ENCODE measurements at places on chromosomes 12 and 14.

- no peak for DNase-seq
Observed at GRCh38 chr12:30932881-30933280, 6.3 kb downstream of the TSPAN11 start.

- DNase-seq: peak; percentile 48
Observed at GRCh38 chr12:74586251-74586650, 48.6 kb downstream of the ATXN7L3B start.

DNA sequence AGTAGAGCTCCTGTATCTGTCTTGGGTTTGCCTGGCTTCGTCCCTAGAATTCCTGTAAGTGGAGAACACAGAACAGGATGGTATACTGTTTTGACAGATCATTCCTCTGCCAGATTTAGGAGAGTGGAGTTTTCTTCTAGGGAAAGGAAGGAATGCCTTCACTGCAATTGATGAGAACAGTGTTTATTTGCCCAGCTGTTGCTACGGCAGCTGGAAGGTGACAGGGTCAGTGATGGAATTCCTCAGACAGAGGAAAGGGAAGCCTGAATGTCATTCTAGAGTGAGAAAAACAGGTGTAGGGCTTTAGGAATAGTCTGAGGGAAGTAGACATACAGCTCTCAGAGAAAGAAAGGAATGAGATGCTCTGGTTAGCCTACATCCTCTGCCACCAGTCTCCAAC, 11.7 kb downstream of the CSRNP2 start:
- no peak for DNase-seq

- DNase-seq: no peak
Observed at GRCh38 chr14:54797986-54798385, 104.6 kb downstream of the GCH1 start.

DNA sequence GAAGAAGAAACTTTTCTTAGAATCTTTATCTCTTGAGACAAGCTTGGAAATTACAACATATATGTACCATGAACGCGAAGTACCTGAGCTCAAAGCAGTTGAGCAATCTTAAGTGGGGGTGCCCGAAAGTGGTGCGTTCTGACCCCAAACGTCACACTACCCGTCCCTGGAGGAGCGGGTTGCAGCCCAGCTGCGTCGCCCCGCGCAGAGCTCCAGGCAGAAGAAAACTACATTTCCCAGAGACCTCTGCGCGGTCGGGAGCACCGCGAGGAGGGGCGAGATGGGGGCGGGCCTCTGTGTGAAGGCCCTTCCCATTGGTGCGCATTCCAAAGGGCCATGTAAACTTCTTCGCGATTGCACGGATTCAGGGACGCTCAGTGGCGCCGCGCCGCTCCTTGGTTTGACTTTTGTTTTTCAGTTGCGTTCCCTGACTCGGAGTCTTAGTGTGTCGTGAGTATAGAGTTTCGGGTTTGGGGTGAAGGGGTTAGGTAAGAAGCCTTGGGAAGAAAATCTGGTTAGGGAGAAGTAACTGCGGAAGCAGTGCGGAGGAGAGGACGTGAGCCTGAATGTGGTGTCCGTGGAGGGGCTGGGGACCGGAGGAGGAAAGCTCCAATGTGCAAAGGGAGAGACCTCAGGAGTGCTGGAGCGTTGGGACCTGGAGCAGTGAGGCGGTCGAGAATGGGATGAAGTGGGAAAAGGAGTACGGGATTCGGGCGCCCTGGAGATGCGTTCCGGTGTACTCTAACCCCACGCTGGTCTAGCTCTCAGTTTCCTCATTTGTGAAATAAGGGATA, at the start of gene CCDC77:
CCDC77 (plus strand) TSS at position 410 of the 794 bp plus-strand sequence. CDS start 7,740 bp downstream, outside the sequence.
- peak; percentile 96 for DNase-seq

DNA sequence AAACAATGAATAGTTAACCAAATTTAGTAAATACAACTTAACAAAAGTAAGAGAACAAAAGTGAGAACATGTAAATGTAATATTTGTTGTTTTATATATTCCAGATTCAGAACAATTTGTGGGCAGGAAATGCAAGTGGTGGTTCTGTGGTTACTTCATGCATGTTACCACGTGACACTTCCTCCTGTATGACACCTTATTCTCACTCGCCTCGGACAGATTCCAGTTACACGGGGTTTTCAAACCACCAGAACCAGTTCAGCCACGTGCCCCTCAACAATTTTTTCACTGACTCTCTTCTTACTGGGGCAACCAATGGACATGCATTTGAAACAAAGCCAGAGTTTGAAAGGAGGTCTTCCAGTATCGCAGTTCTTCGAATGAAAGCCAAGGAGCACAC, 21.0 kb downstream of the ALX1 start:
- DNase-seq: peak; percentile 61

DNA sequence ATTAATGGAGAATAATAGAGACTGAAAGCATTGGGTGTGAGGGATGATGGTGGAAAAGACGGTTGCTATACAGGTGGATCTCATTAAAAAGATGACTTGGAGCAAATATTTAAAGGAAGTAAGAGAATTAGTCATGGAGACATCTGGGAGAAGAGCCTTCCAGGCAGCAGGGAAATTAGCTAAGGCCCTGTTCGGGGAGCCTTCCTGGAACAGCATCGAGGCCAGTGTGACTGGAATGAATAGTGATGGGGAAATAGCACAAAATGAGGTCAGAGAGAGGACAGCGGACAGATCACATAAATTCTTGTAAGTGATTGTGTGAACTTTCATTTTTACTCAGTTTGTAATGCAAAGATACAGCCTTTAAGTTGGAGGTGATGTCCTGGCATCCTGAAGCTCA, 842.3 kb downstream of the SLC6A15 start:
- DNase-seq: no peak

GRCh38 chr12:31570880-31571279, 20.1 kb downstream of the DENND5B start:
- no peak for DNase-seq

DNA sequence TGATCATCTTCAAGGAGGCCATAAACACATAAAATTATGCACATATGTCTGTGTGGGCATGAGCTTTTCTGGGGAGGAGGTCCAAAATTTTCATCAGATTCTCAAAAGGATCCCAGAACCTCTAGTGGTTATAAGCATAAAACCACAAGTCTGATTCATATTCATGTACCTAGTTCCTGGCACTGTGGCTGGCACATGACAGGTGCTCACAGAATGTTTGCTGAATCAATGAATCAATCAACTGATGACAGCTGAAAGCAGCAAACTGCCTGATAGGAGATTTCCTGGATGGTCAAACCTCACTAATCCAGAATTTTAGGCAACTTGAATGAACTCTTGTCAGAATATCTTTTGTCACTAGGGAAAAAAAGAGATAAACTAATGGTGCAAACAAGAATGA, 13.5 kb upstream of the CMKLR1 start:
- DNase-seq: no peak

GRCh38 chr14:77004711-77005460, 23.6 kb downstream of the IRF2BPL start:
- no peak for DNase-seq

DNA sequence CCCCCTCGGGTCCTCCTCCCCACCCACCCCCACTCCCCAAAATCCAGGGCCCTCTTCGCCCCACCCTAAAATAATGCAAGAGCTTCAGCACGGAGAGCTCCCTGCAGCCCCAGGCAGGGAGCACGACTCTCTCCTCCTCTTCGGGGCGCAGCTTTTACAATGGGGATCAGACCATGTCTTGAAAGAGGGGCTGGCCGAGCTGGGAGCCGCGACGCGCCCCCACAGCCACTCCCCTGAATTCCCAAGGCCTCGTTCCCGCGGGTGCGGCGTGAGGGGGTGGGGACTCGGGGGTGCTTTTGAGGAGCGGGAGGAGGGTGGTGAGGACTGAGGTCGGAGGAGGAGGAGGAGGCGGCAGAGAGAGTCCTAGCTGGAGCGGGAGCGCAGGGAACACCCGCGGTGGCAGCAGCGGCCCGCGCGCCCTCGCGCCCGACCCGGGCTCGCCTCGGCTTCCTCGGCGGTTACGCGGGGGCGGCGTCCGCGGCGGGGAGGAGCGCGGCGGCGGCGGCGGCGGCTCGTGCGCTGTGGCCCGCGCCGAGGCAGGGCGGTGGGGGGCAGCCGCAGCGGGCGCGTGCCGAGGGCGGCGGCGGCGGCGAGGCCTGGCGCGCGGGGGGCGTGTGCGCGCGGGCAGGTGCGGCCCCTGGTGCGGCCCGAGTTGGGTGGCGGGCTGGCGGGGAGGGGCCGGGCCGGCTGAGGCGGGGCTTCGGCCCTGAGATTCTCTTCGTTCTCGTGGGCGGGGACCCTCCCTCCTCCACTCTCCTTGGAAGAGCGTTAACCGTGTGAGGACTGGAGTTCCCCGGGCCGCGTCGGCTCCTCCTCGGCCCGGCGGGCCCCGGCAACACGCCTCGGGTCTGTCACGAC, at the start of gene ANKS1B:
ANKS1B (minus strand) TSS at position 666 of the 858 bp plus-strand sequence. CDS start 699 bp downstream, outside the sequence.
- DNase-seq: peak; percentile 48

DNA sequence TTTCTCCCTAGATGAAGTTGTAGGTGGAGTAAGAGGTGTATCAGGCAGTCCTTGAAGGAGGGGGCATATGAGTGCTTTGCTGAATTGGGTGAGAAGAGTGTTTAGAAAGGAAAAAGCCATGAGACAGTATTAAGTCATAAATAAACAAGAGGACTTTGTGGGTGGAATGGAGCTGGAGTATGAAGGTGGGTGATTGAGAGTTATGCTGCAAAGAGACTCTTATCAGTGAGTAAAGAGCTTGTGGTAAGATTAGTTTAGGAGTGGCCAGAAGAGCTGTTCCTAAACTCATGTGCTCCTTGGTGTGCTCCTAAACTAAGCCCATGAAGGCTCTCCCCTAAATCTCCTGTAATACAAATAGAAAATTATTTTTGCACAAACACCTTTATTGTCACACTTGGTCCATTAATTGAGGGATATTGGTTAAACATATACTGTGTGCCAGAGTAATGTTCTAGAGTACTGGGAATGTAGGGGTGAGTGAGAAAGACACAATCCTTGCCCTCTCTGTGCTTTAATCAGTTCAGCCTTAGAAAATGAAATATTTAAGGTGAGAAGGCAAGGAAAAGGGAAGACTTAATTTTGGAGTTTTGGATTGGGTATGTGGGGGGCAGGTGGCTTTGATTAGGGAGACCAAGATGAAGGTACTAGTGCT, 9.8 kb downstream of the CHPT1 start:
- DNase-seq: no peak

DNA sequence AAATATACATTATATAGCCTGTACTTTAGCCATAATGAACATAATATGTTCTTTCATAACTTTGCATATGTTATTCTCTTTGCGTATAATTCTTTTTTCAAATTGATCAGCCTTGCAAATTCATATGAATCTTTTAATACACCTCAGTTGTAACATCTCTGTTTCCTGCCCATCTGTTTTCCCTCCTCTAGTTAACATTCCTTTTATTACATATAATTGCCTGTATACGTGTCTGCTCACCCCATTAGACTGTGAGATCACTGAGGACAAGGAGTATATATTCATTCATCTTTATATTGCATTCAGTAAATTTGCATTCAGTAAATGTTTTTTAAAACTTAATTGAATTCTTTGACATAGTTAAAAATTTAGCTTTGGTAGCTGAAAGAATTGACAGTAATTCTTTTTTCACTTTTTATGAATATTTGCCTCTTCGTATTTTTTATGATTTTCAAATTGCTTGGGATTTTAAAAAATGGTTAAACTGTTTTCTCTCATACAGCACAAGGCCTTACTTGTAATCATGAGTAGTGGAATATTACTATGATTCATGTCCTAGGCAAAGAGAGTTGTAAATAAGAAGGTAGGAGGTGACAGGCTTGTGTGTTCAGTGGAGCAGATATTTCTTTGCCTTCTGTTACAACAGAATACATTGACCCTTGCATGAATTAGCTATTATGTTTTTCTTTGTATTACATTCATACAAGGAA, 32.8 kb upstream of the KLHL42 start:
- no peak for DNase-seq

GRCh38 chr12:63103494-63104131, 47.4 kb downstream of the AVPR1A start:
- DNase-seq: peak; percentile 17

GRCh38 chr14:92391726-92392125, 68.8 kb downstream of the SLC24A4 start:
- DNase-seq: no peak

DNA sequence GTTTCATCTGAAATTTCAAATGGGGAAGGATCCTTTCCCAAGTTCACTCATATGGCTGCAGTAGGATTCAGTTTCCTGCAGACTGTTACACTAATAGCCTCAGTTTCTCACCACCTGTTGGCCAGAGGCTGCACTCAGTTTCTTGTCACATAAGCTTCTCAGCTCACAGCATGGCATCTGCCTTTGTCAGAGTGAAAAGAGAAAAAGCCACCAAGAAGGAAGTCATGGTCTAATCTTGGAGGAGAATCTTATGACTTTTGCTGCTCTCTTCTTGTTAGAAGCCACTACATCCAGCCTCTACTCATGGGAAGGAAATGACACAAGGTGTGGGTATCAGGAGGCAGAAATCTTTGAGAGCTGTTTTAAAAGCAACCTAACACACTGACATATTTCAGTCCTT, 39.4 kb upstream of the BTG1 start:
- peak; percentile 78 for DNase-seq

DNA sequence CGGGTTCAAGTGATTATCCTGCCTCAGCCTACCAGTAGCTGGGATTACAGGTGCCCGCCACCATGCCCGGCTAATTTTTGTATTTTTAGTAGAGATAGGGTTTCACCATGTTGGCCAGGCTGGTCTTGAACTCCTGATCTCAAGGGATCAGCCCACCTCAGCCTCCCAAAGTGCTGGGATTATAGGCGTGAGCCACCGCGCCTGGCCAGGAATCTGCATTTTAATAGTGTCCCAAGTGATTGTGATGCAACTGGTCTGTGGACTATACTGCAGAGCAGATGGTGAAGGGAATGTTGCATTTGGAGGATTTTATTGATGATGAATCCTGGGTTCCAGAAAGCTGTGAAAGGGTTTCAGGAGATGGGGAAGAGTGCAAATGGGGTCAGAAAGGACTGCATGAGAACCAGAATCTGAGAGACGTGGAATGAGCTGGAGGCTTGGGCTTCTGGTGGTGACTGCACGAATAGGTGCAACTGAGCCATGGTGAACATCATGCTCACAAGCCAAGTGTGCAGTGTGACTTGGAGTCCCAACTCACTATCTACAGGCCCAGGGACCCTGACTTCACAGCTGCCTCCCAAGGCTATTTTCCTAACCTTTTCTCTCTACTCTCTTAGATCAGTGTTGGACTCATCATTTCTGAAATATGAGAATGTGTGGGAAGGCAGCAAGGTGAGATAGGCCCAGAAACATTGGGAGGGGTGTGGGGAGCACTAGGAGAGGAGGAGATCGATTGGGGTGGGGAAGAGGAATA, 4.5 kb downstream of the RPS26 start:
- DNase-seq: no peak

DNA sequence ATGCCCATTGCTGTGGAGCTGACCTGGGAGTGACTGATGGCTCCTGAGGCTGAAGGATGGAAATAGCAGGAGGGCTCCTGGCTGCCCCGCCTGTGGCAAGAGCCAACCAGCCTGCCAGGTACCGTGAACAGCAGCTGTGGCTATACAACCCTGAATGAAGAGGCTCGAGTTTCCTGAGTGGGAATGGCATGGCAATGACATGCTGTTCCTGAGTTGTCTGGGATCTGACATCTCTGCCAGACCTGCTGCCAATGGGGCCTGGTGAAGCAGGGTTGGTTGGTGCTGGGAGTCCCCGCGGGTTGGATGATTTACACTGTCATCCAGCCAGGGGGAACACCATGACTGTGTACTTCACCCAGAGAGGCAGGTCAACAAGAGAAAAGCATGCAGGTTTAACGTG, 31.8 kb upstream of the LRRC10 start:
- no peak for DNase-seq

Data from MM.1S (cell line).